ENCODE measurements at places on chromosomes 12 and 14.

DNA sequence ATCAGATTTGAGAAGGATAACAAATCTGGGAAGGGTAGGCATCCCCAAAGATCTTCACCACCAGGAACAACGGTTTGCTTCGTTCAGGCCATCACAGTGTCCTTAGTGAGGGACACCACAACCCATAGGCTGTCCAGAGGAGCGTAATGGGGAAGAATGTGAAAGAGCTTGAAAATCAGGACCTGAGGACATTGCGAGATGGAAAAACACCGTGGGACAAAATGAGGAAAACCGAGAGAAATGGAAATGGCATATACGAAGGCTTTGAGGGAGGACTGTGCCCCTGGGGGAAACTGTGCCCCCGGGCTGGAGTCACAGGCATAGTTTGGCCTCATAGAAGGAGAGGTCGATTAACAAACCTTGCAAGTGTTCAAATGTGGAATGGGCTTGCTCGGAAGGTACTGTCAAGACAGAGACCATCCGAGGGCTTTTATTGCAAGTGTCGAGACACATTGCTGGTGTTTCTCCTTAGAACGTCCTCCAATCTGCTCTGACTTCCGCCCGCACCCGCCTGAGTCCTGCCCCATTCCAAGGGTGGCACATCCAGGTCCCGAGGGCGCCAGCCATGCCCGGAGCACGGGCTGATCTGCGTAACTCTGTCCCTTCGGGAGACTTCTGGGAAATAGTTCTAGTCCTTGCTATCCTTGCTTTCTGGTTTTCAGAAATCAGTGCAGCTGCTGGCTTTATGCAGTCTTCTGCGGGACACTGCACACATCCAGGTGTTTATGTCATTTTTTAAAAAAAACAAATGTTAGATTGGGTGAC is 885 bp upstream of the PALS1 start:
- DNase-seq, result no peak

DNA sequence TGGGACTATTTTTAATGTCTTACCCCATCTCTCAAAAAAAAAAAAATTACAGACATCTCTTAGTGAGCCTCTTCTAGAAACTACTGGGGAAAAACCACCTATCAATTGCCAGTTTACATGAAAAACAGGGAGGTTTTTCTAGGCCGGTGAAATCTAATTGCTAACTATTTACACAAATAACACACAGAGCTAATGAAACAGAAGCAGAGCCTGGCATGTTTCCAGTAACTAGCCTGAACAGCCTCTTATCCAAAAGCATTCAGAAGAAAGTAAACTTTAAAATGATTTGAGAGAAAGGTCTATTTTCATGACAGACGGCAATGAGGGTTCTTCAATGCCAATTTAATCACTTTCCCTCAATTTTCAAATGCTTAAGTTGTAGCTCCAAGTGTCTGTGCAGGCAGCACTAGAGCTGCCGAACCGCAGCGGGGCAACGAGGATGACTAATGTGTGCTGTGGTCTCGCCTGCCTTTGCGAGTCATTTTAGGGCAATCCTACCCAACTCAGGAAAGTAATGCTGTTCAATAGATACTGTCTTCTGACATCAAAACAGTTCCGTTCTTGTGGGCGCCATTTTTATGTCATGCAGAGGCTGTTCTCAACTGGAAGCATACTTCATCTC is 84.6 kb downstream of the SETD3 start:
- DNase-seq, result no peak

DNA sequence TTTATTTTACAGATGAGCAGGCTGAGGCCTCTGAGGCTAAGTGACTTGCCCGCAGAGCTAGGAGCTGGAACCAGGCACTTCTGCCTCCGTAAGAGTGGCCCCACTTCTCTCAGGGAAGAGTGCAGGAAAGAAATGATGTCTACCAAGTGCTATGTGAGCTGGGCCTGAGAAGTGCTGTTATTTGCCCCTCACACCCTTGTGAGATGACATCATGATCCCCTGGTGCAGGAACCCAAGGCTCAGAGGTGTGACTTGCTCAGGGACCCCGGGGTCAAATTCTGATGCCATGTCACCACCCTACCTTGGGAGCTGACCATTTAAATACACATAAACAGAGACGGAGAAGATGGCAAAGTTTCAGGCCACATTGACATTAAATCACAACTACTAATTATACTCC is 63.7 kb upstream of the DDX11 start:
- DNase-seq, result no peak

DNA sequence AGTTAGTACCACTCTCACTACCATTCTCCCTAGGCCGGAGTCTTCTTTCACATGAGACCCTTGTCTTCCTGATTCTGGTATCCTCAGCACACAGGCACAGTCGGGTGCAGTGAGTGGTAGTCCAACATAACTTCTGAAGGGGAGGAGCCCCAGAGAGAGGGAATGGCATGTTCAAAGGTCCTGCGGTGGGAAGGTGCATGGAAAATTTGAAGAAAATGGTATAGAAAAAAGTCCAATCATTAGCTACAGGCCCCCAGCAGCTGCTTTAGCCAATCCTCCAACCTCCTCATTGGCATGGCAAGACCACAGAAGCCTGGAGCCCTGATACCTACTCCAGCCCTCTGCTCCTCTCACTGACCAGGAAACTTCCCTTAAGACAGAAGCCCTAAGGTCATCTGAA is 96.6 kb downstream of the ZFP36L1 start:
- no peak for DNase-seq

- DNase-seq, result no peak
Measured at GRCh38 chr12:20555015-20555414, 140.1 kb upstream of the SLCO1C1 start.

GRCh38 chr14:78316052-78316451 is 145.9 kb downstream of the NRXN3 start:
- DNase-seq, result no peak

DNA sequence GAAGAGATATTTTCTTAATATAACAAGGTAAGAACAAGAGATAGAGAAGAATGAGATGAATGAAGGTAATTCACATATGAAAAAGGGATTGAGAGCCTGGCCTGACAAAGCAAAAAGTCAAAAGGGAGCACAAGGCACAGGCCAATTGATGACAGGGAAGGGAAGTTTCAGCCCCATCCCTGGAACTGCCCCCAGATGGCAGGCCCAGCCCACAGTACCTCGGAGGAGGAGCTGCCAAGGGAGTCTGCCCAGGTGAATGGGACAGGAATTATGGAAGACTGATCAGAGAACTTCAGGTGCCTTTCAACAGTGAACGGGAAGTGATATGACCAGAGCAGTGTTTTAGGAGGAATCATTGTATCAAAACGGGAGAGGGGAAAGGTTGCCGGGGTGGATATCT is 15.7 kb downstream of the SNRPF start:
- no peak for DNase-seq

DNA sequence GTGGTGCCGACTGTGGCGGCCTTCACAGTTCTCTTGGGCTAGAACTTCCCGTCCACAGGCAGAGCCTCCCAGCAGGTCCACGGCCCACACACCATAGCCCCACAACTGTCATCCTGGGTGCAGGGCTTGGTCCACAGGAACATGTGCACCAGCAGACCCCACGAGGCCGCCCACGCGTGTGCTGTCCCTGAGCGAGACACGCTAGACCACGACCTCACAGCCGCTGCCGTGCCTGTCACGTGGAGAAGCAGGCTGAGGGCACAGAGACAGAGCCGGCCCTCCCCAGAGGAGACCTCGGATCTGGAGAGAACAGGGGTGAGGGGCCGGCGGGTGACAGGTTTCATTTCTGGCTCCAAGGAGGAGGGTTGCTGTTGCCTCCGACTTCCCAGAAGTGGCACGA is 8.9 kb upstream of the GALNT9 start:
- DNase-seq, result no peak

DNA sequence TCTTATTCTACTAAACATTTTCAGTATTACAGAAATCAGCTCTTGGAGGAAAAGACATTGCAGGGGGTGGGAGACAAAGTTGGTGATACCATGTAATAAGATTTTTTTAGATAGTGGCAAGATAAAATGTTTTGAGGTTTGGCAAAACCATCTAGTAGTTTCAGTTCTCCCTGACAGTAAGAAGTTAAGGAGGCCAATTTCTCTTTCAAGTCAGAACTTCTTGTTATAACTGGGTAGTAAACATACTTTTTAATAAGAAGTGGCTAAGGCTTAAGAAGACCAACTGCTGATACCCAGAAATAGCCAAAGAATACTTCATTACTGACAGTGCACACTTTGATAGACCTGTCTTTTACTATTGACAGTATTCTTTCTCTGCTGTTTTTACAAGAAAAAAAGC is 452.3 kb downstream of the DIO2 start:
- DNase-seq, result no peak
